ENCODE measurements at places on chromosomes 2 and 18.

GRCh38 chr2:71466301-71467179 lies 13.2 kb downstream of the DYSF start:
- DNase-seq, result no peak

DNA sequence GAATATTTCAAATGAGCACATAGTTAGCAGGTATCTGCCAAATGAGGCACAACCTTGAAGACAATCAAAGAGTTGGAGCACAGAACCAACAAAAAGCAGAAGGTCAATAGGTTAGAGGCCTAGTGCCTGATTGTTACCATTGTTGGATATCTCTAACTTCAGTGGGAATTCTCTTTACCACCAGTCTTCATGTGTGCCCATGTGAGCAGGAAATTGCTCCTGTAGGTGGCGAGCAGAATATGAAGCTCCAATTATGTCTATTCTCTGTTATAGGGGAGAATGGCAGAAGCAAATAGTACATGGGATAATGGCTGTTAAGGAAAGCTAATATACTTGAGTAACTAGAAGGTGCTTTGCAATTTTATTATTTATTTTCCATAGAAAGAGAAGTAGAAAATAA lies 14.9 kb upstream of the ZNF385B start:
- DNase-seq, result no peak

GRCh38 chr2:68774569-68775271 lies 40.1 kb downstream of the ARHGAP25 start:
- no peak for DNase-seq

GRCh38 chr18:77316008-77316407 lies 66.4 kb downstream of the GALR1 start:
- DNase-seq, result no peak

- no peak for DNase-seq
Measured at GRCh38 chr2:120489023-120489422, 143.1 kb downstream of the INHBB start.

GRCh38 chr2:23662941-23663920 lies 263.7 kb downstream of the ATAD2B start:
- no peak for DNase-seq

DNA sequence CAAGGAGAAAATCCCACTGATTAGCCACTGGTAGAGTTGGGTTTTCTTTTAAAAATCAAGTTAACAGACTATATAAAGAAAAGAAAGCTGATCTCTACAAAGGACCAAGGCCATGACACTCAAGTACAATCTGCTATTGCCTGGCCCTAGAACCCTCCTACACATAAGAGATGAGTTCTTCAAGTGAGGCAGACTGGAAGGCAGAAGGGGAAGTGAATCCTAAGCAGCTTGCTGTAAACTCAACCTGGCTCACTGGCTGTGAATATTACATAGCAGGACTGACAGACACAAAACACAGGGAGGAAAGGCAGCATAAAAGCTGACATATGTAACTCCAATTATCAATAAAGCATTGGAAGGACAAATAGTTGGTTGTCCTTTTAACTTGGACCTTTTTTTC lies 65.4 kb downstream of the TRIP12 start:
- no peak for DNase-seq

DNA sequence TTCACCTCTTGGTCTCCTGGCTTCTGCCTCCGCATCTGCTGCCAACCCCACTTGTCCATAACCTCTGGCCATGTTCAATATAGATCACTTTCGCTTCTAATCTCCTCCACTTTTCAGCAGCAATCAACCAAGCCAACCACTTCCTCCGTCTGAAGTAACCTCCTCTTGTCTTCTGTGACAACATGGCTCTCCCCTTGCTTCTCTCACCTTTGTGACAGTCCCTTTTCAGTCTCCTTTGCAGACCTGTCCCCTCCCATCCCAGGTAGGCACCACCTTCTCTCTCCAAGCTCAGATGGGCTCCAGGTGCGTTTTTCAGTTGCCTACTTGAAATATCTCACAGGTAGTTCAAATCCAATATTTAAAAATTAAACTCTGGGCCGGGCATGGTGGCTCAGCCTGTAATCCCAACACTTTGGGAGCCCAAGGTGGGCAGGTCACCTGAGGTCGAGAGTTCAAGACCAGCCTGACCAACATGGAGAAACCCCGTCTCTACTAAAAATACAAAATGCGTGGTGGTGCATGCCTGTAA lies 4.7 kb upstream of the PSD4 start:
- no peak for DNase-seq

- no peak for DNase-seq
Measured at GRCh38 chr2:18531194-18531593, 29.3 kb downstream of the RDH14 start.

- DNase-seq, result peak; percentile 91
Measured at GRCh38 chr2:38377050-38377828, at the start of gene ATL2. TSS of gene ATL2 (minus strand) at chr2:38377273. CDS start at chr2:38377260, 13 bp downstream.

GRCh38 chr2:96540136-96540535 lies 3.6 kb downstream of the ARID5A start:
- DNase-seq, result no peak

GRCh38 chr18:54280220-54280569 lies 10.9 kb downstream of the POLI start:
- DNase-seq, result no peak

GRCh38 chr2:233829193-233830110 lies 24.9 kb downstream of the HJURP start:
- no peak for DNase-seq

GRCh38 chr2:125330133-125330532 lies 1305.0 kb downstream of the CNTNAP5 start:
- DNase-seq, result no peak

DNA sequence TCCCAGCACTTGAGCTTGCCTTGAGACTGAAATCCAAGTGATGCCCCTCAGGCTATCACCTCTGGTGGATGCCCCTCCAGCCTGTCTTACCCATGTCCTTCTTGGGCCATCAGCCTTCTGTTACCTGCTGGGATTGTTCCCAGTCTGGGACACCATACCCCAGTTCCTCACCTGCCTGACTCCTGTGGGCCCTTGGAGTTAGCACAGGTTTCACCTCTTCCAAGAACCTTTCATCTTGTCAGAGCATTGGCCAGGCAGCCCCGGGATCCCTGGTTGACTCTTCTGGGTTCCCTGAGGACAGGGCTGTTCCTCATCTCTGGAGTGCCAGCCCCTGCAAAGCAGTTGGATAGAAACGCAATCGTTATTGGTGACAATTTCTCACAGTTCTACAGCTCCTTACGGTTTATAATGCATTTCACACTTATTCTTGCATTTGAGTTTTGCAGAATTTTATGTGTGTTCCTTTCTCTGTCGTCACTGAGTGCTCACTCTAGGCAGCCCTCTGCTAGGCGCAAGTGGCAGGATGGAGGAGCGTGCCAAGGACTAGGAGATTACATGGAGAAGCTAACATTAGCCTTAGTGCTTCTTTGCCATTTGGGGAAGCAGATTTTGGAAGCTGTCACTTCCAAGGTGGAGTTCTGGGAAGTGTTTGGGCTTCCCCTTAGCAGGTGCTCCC lies 139.7 kb downstream of the DDX1 start:
- no peak for DNase-seq

DNA sequence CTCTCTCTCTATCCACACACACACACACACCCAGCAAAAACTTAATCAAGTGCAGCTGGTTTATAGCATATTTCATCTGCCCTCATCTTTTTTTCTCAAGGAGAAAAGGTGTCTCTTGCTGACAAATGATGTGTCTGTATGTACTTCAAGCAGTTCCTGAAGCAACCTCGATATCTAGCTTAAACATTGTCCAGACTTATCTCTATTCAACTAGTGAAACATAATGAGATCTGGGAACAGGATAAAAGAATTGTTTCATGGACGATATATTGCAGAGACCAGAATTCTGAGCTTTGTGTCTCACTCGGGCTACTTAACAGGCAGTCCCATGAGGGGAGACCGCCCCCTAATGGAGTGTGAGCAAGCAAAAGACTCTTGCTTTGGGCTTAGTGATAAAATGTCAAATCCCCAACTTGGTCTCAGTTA lies 929.2 kb upstream of the SOX11 start:
- DNase-seq, result peak; percentile 19

GRCh38 chr2:241061275-241061674 lies 40.8 kb downstream of the MTERF4 start:
- no peak for DNase-seq

- DNase-seq, result no peak
Measured at GRCh38 chr2:216430811-216431530, 18.7 kb downstream of the SMARCAL1 start.

- DNase-seq, result no peak
Measured at GRCh38 chr2:204664708-204665121, 119.4 kb downstream of the PARD3B start.

GRCh38 chr2:100840519-100840918 lies 20.6 kb downstream of the NPAS2 start:
- DNase-seq, result no peak

- no peak for DNase-seq
Measured at GRCh38 chr2:205270689-205271088, 411.6 kb upstream of the NRP2 start.

DNA sequence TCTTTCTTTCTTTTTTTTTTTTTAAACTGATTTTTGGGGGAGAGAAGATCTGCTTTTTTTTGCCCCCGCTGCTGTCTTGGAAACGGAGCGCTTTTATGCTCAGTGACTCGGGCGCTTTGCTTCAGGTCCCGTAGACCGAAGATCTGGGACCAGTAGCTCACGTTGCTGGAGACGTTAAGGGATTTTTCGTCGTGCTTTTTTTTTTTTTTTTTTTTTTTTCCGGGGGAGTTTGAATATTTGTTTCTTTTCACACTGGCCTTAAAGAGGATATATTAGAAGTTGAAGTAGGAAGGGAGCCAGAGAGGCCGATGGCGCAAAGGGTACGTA lies 587 bp downstream of the MEIS1 start:
- DNase-seq, result no peak

GRCh38 chr18:48798334-48799245 lies 152.2 kb downstream of the SMAD7 start:
- DNase-seq, result no peak

DNA sequence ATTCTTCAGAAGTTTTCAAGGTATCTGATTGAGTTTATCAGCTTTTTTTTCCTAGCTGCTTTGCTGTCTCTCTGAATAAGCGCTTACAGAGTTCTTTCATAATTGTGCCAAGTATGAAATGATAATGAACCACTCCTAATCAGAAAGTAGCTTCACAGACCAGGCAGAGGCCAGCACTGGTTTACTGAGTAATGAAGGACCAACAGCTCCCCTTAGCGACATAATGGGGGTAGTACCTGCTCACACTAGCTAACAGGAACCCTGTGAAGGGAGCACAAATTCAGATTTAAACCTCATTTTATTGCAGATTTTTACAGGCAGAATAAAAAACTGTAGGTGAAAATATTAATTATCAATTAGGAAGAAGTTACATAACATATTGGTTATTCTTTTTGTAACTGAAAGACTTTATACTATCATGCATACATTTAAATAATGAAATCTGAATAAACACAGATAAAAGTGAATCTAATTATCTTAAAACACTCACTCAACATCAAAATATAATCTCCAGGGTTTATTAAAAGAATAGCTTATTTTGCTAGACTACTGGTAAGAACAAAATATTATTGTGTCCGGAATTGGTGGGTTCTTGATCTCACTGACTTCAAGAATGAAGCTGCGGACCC lies 53.7 kb upstream of the LRRC30 start:
- no peak for DNase-seq

DNA sequence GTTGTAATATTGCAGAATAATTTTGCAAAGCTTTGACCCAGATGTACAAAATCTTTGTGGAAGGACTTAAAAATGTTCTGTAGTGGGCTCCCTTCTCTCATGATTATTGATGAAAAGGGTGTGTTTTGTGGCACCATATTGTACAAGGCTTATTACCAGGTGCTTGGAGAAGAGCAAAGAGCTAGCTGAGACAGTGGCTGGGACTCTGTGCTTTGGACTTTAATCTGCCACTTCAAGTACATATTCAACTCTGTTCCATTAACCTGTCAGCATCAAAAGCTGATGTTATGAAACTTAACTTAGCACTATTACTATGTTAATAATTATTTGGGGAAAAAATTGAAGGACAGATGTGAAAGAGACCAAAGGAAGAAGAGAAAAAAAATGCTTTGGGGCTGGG lies 31.0 kb downstream of the CCDC195 start:
- no peak for DNase-seq

DNA sequence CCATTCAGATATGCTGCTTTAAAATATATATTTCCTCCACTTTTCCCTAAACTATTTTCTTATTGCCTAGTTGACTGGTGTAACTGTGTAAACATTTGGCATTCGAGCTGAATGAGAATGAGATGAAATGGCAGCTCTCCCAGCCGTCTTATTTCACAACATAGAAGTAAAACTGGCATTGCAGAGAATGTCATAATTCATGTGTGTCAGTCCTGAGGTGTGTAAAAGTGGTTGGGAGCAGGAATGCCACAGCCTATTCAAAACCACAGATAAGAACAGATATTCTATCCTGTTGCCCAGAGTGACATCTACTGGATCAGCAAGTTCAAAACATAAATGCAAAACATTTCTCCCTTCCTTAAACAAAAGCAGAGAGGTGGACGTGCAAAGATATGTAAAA lies 565.5 kb upstream of the CHAC2 start:
- DNase-seq, result peak; percentile 15

DNA sequence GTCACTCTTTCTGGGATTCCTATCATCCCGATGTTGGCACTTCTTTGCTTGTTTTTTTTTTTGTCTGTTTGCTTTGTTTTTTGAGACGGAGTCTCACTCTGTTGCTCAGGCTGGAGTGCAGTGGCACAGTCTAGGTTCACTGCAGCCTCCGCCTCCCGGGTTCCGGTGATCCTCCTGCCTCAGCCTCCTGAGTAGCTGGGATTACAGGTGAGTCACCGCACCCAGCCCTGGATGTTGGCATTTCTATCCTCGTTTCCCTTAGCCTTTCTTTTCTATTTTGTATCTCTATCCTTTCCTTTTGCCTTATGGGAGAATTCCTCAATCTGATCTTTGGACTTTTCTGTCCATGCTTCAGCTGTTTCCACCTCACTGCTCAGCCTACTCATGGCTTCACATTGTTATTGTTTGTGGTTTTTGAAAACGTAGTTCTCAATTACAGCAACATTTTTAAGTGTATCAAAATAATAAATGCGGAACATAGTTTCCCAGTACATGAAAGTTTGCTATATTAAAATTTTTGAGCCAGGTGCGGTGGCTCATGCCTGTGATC lies 62.1 kb upstream of the ZNF516 start:
- no peak for DNase-seq
